ENCODE measurements at places on chromosomes 12 and 14.

GRCh38 chr14:55701638-55702037 is 121.6 kb downstream of the KTN1 start:
- DNase-seq, result no peak

DNA sequence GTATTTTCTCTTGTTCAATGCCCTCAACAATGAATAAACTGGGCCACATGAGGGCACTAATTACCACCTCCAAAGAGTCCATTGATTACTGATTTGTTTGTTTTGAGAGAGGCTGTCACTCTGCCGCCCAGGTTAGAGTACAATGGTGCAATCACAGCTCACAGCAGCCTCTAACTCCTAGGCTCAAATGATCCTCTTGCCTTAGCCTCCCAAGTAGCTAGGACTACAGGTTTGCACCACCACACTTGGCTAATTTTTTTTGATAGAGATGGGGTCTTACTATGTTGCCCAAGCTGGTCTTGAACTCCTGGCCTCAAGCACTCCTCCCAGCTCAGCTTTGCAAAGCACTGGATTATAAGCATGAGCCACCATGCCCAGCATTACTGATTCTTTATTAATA is 28.3 kb upstream of the SYCP3 start:
- DNase-seq, result no peak

- peak; percentile 80 for DNase-seq
These were observed 109.6 kb downstream of the BCAT1 start for GRCh38 chr12:24839268-24839791.

GRCh38 chr14:74407021-74407800 is 18.8 kb downstream of the SYNDIG1L start:
- DNase-seq, result no peak

DNA sequence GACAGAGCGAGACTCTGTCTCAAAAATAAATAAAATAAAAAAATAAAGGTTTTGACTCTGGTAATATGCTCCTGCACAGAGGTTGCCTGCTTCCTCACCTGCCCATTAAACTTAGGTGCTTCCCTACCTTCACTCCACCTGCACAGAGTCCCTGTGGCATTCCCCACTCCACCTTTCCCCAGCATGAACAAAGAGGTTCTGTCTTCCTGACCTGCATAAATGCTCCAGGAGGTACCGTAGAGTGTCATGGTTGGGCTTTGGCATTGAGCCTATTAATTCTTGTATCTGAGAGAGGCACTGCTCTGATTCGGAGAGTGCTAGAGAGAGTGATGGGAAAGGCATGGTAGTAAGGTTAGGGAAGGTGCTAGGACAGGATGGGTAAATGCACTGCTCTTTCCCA is 6.3 kb downstream of the ARHGAP9 start:
- DNase-seq, result no peak

DNA sequence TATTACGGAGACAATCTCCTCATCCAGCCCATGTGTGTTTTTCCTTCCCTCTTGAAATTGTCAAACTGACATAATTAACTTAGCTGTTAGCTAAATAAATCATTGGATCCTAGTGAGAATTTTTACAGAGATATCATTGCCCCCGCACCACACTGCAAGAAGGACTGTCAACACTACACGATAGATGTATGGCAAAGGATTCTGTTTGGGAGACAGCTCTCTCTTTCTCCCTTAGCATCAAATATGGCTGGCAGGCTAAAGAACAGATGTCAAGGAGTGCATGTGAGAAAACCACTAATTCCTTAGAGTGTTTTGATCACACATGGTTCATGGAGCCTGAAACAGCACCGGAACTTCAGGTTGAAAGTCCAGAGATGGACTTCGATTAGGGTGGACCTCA is 136.8 kb downstream of the KCNA5 start:
- no peak for DNase-seq

DNA sequence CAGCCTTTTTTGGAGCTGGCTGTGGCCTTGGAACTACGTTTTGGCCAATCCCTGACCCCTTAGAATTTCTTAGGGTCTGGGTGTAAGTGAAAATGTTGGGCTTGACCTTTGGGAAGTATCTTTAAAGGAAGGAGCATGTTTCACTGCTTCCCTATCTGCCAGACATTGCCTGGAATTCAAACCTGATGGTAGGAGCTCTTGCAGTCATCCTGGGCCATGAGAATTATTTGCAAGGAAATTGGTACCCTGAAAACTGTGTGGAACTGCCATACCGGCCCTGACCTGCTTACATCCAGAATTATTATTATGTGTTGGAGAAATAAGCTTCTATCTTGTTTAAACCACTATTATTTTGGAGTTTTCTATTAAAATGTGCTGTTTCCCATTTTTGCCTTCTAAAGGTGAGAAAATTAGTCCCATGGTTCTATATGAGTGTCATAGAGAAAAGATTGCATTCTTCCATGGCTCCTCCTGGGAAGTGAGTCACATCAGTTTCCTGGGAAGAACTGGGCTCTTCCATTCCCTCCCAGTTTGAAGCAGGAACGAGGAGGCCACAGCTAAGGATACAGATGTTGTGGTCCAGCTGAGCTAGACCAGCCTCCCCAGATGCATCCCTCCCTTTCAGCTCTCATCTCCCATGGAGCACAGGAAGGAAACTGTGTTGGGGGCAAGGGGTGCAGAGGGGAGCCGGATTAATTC is 9.5 kb upstream of the PGF start:
- DNase-seq, result no peak

- no peak for DNase-seq
These were observed 45.1 kb downstream of the KCNA1 start for GRCh38 chr12:4954621-4955354.

- no peak for DNase-seq
These were observed 95.1 kb upstream of the PTPRB start for GRCh38 chr12:70732287-70732686.

DNA sequence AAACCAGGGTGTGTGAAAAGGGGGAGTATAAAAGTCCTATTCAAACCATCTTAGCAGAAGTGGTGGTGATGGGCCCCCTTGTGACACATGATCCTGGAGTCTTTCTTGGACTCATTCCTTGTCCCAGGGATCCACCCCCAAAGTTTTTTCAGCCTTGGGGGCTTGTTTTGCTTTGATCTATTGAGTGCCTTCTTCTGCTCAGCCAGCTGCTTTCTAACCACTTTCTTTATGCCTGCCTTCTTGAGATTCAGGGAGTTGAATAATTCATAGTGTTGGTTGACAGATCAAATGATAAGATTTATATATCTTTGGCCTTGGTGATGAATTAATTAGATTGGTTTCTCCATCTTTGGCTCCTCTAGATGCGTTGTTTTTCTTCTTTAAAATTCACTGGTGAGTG is 926.7 kb downstream of the DIO2 start:
- DNase-seq, result no peak

- no peak for DNase-seq
These were observed 35.4 kb upstream of the NAP1L1 start for GRCh38 chr12:76119887-76120286.

GRCh38 chr12:26728205-26729050 is 104.6 kb downstream of the ITPR2 start:
- DNase-seq, result no peak

DNA sequence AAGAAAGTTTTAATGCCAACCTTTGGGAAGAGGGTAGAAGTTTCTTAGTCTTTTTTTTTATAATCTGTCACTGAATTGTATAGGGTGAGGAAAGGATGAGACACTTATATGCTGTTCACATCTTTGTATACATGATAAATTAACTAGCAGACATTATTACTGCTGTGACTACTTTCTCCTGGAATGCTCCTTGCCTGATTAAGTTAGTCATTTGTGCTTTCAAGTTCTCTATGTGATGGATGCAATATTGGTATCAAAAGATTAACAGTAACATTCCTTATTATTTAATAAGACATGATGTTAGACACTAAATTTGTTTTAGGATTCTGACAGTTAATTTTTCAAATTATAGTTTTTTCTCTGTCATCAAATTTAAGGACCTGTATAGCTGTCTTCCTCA is 223.4 kb upstream of the GARIN2 start:
- no peak for DNase-seq

DNA sequence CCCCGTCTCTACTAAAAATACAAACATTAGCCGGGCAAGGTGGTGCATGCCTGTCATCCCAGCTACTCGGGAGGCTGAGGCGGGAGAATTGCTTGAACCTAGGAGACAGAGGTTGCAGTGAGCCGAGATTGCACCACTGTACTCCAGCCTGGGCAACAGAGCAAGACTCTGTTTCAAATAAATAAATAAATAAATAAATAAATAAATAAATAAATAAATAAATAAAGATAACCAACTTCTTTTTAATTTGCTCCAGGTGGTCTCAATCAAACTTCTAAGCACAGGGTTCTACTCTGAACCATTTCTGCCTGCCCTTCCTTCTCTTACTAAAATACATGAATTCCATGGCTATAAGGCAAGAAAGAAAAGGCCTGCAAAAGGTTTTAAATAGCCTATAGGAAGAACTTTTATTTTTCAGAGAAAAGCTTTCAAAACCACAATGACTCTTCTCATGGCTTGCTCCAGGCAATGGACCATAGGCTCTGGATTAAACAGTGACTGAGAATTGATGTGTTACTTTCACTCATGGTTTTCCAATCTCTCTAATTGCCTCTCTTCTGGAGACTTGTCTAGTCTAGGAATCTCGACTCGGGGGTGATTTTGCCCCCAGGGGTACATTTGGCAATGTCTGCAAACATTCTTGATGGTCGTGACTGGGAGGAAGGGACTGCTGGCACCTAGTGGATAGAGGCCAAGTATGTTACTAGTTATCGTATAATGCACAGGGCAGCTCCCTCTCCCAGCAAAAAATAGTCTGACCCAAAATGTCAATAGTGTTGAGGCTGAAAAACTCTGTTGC is 14.4 kb downstream of the IGF1 start:
- DNase-seq, result no peak

DNA sequence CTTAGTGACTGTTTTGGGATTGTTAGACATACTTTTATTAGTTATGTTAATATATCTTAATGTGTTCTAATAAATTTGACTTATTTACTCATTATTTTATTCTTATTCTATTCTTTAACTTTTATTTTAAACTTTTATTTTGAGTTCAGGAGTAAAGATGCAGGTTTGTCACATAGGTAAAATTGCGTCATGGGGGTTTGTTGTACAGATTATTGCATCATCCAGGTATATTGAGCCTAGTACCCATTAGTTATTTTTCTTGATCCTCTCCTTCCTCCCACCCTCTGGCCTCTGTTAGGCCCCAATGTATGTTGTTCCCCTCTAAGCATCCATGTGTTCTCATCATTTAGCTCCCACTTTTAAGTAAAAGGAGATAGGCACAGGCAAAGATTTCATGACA is 495.5 kb downstream of the MDGA2 start:
- no peak for DNase-seq

DNA sequence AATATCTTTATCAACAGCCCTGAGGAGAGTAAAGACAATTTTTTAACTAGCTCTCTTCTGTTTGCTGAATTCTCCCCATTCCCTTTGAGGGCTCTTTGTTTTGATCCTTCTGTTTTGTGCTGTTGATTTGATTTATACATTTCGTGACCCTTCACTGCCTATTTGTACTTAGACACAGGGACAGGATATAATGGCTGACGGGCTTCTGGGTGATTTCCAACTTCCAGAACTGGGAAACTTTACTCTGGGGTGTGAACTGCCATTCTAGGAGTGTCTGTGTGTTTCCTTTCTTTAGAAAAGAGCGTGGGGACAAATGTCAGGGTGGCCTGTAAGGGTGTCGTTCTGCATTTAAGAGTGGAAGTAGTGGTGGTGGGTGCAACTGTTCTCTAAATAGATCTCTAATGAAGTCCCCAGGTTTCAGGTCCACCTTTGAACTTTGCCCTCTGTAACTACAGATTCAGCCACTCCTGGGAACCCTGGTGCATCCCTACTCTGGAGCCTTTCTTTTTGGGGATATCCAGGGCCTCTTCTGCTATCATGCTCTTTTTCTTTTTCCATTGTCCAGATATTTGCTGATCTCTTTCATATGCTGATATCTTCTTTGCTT is 22.3 kb upstream of the SSPN start:
- no peak for DNase-seq

GRCh38 chr12:131015581-131016337 is 62.1 kb downstream of the ADGRD1 start:
- DNase-seq, result no peak

GRCh38 chr14:104107611-104108569 is 22.4 kb downstream of the ASPG start:
- DNase-seq, result no peak

DNA sequence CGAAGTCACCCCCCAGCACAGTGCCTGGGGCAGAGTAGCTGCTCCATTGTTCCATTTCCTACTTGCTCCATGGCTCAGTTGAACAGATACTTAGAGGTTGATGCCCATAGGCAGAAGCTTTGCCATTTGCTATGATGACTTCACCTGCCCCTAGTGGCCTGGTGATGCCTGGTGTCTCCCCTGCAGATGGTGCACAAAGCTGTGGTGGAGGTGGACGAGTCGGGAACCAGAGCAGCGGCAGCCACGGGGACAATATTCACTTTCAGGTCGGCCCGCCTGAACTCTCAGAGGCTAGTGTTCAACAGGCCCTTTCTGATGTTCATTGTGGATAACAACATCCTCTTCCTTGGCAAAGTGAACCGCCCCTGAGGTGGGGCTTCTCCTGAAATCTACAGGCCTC is 10.6 kb downstream of the SERPINA5 start:
- no peak for DNase-seq

GRCh38 chr14:76958980-76959710 is 69.4 kb downstream of the IRF2BPL start:
- no peak for DNase-seq

- DNase-seq, result no peak
These were observed 8.1 kb upstream of the CMAS start for GRCh38 chr12:22037947-22038346.

DNA sequence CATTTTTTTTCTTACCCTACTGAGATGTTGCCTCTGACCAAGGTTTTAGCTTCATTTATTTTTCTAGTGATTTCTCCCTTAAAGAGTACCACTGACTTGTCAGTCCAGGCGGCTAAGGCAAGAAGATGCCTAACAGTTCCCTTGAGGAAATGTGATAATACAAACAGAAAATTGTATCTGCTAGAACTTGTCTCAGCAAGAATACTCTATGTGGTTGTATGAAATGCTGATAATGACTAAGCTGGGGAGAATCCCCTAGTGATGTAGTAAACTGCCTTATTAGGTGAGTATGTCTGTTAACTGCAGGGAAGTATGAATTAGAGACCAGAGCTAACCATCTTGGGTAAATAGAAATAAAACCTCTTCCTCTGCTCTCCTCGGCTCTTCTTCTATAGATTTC is 6.7 kb downstream of the C12orf54 start:
- DNase-seq, result no peak

GRCh38 chr14:50714450-50715073 is 46.5 kb upstream of the SAV1 start:
- no peak for DNase-seq

DNA sequence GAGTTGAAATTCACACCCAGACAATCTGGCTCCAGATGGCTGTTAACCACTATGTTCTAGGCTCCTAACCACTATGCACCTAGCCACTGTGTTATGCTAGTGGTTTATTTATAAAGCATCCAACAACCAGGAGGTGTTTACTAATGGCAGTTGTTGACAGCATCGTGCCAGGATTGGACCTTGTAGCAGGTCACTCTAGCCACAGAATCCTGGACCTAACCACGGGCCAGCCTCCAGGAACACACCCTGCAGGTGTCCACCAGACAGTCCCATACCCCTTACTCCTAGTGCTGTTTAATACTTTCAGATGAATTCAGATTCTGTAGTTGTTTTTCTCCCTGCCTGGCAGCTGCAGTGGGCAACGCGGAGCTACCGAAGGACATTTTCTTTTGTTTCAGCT is 109.4 kb upstream of the MYL2 start:
- DNase-seq, result no peak

GRCh38 chr12:107241411-107241810 is 148.1 kb upstream of the CRY1 start:
- no peak for DNase-seq

GRCh38 chr12:13811061-13811460 is 170.3 kb downstream of the GRIN2B start:
- DNase-seq, result no peak

- DNase-seq, result no peak
These were observed 109.2 kb downstream of the EFCAB11 start for GRCh38 chr14:89845346-89845745.

Measured in stimulated activated naive CD4-positive, alpha-beta T cell treated with Interleukin-2 at 50 U/mL for 16 hours (primary cell).